Activated CD4-positive, alpha-beta memory T cell treated with anti-CD3 and anti-CD28 coated beads for 36 hours (primary cell): ENCODE measurements at places on chromosomes 13 and 19.

DNA sequence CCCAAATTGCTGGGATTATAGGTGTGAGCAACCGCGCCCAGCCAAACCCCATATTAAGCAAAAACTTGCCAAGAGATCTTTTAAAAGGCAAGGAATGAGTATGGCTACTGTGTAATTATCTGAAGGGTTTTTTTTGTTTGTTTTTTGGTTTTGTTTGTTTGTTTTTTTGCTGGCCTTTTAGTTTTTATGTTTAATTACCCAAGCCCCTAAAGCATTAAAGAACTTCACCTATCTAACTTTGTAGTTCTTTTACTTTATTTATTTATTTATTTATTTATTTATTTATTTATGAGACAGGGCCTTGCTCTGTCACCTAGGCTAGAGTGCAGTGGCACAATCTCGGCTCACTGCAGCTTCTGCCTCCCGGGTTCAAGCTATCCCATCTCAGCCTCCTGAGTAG lies 40.3 kb upstream of the GARRE1 start:
- H3K4me3 ChIP-seq, result no peak overlapping the region
- DNase-seq, result no peak
- no peaks in the 10 kb centered on the region for H3K27me3 ChIP-seq
- H3K27ac ChIP-seq, result no peak overlapping the region
- H3K4me1 ChIP-seq, result peaks cover 28% of the 10 kb centered on the region
- peaks cover 24% of the 10 kb centered on the region for H3K36me3 ChIP-seq

- no peaks in the 10 kb centered on the region for H3K4me1 ChIP-seq
- peaks cover 2% of the 10 kb centered on the region for H3K27me3 ChIP-seq
- no peak overlapping the region for H3K4me3 ChIP-seq
- no peaks in the 10 kb centered on the region for H3K36me3 ChIP-seq
- DNase-seq, result no peak
- no peak overlapping the region for H3K27ac ChIP-seq
Measured at GRCh38 chr13:109715902-109716301, 70.5 kb downstream of the IRS2 start.

- DNase-seq, result no peak
- no peak overlapping the region for H3K27ac ChIP-seq
- H3K36me3 ChIP-seq, result no peaks in the 10 kb centered on the region
- no peaks in the 10 kb centered on the region for H3K27me3 ChIP-seq
- no peak overlapping the region for H3K4me3 ChIP-seq
Measured at GRCh38 chr13:50690006-50690405, 153.5 kb downstream of the DLEU7 start.

DNA sequence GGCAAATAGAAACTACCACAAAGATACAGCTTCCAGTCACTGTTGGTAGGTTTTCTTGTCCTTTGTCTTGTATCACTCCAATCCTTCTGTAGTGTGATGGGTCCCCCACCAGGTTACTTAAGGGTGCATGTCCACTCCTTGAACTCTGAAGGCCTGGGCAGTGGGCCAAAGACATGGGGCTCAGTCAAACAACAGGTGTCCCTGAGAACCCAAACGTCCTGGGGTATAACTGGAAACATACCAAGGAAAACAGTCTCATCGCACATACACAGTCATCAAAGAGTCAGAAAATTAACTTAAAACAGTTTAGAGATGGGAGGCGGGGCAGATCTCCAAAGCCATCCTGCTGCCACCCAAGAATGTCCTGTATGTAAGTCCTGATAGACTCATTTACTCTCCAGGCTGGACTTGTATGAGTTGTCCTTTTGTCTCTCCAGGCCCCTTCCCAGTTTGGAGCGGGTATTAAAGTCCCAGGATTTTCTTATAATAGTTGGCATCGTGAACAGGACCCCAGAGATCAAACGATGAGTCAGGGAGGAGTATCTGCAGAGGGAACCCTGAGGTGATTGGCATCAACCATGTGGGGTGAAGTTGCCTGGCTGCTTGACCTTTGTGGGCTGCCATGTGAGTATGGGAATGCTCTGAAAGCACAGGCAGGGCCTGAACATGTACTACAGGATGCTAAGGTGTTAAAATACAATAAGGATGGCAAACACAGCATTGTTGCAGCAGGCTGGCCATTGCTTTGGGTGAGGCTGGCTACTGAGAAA lies 613.2 kb upstream of the KLF12 start:
- no peaks in the 10 kb centered on the region for H3K4me1 ChIP-seq
- H3K36me3 ChIP-seq, result no peaks in the 10 kb centered on the region
- H3K4me3 ChIP-seq, result no peak overlapping the region
- H3K27me3 ChIP-seq, result no peaks in the 10 kb centered on the region

DNA sequence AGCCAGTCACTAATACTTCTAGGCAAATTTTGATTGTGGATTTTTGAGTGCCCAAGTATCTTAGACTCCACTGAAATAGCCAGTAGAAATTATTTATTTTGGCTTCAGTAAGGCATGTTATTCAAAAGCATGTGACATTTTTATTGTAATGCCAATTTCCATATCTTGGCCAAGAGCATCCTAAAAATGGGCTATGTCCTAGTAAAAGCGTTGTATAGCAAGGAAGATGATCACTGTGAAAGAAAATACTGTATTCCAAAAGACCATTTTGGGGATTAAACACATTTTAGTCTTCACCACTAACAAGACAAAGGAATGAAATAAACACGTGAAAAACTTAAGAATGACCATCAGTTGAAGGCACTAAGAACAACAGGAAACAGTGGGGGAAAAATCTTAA lies 149.1 kb downstream of the NUFIP1 start:
- peaks cover 5% of the 10 kb centered on the region for H3K27me3 ChIP-seq
- H3K36me3 ChIP-seq, result no peaks in the 10 kb centered on the region
- H3K4me3 ChIP-seq, result no peak overlapping the region
- DNase-seq, result no peak

GRCh38 chr13:40496035-40496810 lies 170.2 kb downstream of the FOXO1 start:
- no peak overlapping the region for H3K27ac ChIP-seq
- no peak for DNase-seq
- no peak overlapping the region for H3K4me3 ChIP-seq
- no peaks in the 10 kb centered on the region for H3K27me3 ChIP-seq

GRCh38 chr13:32497589-32497988 lies 41.0 kb downstream of the N4BP2L2 start:
- peaks cover 16% of the 10 kb centered on the region for H3K4me1 ChIP-seq
- no peaks in the 10 kb centered on the region for H3K27me3 ChIP-seq
- no peak overlapping the region for H3K27ac ChIP-seq
- H3K4me3 ChIP-seq, result no peak overlapping the region
- peaks cover 2% of the 10 kb centered on the region for H3K36me3 ChIP-seq

GRCh38 chr19:39728040-39728439 lies 9.8 kb downstream of the CLC start:
- DNase-seq, result no peak
- H3K4me3 ChIP-seq, result no peak overlapping the region
- H3K27ac ChIP-seq, result no peak overlapping the region
- peaks cover 6% of the 10 kb centered on the region for H3K27me3 ChIP-seq
- peaks cover 2% of the 10 kb centered on the region for H3K4me1 ChIP-seq

- H3K27ac ChIP-seq, result no peak overlapping the region
- H3K27me3 ChIP-seq, result no peaks in the 10 kb centered on the region
- H3K4me1 ChIP-seq, result peaks cover 4% of the 10 kb centered on the region
- peaks cover 25% of the 10 kb centered on the region for H3K36me3 ChIP-seq
Measured at GRCh38 chr13:19838865-19839275, 24.6 kb downstream of the ZMYM5 start.

DNA sequence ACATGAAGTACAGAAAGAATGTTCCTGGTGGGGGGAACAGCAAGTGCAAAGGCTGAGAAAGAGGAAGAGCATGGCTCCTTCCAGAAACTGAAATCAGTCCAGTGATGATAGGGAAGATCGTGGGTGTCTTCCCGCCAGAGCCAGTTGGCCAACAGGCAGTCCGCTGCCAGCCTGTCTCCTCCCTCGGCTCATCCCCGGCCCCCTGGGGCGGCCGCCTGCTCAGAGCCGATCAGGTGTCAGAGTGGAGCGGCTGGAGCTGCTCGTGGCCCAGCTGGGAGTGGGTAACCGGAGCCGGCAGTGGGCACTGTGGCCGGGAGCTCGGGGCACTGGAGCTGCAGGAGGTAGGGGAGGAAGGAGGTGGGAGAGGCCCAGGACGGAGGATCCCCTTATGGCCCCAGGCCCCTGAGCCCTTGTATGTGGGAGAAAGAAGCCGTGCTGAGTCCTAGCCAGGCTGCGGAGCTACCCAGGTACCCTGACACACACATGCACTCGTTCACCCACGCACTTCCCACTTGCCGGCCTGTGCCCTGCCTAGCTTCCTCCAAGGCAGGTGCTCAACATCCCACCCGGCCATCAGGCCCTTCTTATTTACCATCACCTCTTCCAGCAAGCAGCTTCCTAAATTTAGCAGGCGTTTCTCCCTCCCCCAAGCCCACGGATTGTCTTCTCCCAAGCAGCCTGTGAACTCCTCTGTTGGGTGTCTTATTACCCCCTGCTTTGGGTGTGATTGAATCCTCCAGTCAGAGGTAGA lies 1.7 kb downstream of the ANKRD24 start:
- H3K4me3 ChIP-seq, result peak overlapping the region; percentile 59
- no peak overlapping the region for H3K27ac ChIP-seq
- no peak for DNase-seq
- H3K36me3 ChIP-seq, result peaks cover 11% of the 10 kb centered on the region
- peaks cover 29% of the 10 kb centered on the region for H3K4me1 ChIP-seq

- no peak overlapping the region for H3K27ac ChIP-seq
- H3K4me3 ChIP-seq, result no peak overlapping the region
- DNase-seq, result no peak
- H3K36me3 ChIP-seq, result peaks cover 3% of the 10 kb centered on the region
- H3K27me3 ChIP-seq, result peaks cover 19% of the 10 kb centered on the region
Measured at GRCh38 chr19:51771376-51772130, 10.6 kb downstream of the FPR2 start.

DNA sequence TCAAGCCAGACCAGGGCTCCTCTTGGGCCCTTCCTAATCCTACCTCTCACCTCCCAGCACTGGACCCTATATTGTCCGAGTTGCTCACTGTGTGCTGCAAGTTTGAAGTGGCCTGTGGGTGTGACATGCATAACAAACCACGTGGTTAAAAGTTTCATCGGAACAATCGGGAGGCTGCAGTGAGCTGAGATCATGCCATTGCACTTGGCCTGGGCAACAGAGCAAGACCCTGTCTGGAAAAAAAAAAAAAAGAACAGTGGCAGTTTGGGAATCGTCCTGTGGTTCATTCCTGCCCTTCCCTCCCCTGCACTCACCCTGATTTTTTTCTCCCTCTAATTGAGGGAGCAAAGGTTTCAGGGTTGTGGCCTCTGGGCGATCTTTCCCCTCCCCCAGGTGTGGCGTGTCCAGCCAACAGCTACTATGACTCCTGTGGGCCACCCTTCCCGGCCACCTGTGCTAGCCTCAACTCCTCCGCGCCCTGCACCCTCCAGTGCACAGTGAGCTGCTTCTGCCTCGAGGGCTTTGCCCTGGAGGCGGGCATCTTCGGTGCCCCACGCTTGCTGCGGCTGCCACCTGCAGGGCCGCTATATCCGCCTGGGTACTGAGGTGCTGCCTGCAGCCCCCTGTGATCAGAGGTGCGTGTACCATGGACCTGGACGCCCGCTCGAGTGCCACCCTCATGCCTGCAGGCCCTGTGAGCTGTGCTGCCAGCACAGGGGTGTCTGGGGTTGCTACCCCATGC lies 16.3 kb upstream of the FXYD3 start:
- H3K4me3 ChIP-seq, result no peak overlapping the region
- no peaks in the 10 kb centered on the region for H3K36me3 ChIP-seq
- no peak overlapping the region for H3K27ac ChIP-seq

DNA sequence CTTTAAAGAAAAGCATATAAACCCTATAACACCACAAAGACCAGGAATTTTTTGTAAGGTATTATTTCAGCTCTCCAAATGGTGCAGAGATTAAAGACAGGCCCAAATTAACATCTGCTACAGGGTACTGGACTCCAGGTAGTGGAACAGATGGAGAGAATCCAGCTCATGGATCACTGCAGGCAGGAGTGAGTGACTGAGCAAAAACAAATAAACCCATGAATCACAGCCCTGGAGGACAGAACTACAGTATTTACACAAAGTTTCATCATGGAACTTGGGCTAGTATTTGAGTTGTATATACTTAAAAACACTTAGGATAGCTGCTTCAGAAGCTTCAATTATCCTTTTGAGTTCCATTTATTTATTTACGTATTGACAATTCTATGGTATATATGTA lies 132.8 kb upstream of the SPRY2 start:
- H3K4me3 ChIP-seq, result no peak overlapping the region
- no peak overlapping the region for H3K27ac ChIP-seq
- H3K36me3 ChIP-seq, result no peaks in the 10 kb centered on the region
- DNase-seq, result no peak
- no peaks in the 10 kb centered on the region for H3K27me3 ChIP-seq
- no peaks in the 10 kb centered on the region for H3K4me1 ChIP-seq

DNA sequence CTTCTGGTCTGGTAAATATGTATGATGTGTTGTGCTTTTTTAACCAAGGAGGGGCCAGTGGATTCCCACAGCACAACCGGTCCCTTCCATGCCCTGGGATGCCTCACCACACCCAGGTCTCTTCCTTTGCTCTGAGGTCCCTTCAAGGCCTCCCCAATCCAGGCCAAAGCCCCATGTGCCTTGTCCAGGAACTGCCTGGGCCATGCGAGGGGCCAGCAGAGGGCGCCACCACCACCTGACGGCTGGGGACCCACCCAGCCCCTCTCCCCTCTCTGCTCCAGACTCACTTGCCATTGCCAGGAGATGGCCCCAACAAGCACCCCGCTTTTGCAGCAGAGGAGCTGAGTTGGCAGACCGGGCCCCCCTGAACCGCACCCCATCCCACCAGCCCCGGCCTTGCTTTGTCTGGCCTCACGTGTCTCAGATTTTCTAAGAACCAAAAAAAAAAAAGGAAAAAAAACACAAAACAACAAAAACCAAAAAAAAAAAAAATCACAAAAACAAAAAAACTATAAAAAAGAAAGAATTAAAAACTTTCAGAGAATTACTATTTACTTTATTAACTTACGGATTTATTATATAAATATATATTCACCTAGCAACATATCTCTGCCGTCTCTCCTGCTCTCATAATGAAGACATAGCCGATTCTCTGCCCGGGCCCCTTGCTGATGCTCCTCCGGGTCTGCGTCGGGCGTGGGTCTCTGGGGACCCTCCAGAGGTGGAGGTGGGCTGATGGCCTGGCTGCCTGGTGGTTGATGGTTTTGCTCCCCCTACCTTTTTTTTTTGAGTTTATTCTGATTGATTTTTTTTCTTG lies 14.4 kb downstream of the CAPN12 start:
- peak overlapping the region; percentile 57 for H3K27ac ChIP-seq
- peak; percentile 86 for DNase-seq

GRCh38 chr19:11387162-11388034 lies 3.3 kb upstream of the EPOR start:
- H3K27ac ChIP-seq, result no peak overlapping the region
- no peak overlapping the region for H3K4me3 ChIP-seq
- H3K4me1 ChIP-seq, result peaks cover 11% of the 10 kb centered on the region
- H3K27me3 ChIP-seq, result peaks cover 5% of the 10 kb centered on the region

DNA sequence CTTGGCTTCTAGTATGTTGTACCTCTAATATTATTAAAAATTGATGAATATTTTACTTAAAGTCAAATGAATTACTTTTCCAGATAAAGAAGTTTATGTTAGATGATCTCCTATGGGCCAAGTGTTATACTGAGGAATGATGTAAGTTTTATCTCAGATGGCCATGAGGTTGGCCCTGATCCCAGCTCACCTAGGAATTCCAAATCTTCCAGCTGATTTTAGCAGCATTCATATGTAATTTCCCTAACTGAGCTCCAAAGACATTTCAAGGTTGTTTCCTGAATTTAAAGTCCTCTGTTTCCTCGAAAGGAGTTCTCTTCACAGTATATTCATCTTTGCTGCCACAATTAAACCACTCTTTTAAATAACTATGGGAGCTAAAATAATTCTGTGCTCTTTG lies 1670.4 kb upstream of the SPRY2 start:
- no peak for DNase-seq
- H3K4me1 ChIP-seq, result no peaks in the 10 kb centered on the region
- no peak overlapping the region for H3K27ac ChIP-seq
- no peaks in the 10 kb centered on the region for H3K27me3 ChIP-seq
- H3K36me3 ChIP-seq, result no peaks in the 10 kb centered on the region
- H3K4me3 ChIP-seq, result no peak overlapping the region

- no peak overlapping the region for H3K4me3 ChIP-seq
- H3K36me3 ChIP-seq, result peaks cover 24% of the 10 kb centered on the region
Measured at GRCh38 chr19:46845959-46846459, 4.6 kb downstream of the AP2S1 start.
